ENCODE measurements at places on chromosomes 4 and X.
A peak's percentile ranks its signal among the peaks of the same experiment; 100 is the strongest.

DNA sequence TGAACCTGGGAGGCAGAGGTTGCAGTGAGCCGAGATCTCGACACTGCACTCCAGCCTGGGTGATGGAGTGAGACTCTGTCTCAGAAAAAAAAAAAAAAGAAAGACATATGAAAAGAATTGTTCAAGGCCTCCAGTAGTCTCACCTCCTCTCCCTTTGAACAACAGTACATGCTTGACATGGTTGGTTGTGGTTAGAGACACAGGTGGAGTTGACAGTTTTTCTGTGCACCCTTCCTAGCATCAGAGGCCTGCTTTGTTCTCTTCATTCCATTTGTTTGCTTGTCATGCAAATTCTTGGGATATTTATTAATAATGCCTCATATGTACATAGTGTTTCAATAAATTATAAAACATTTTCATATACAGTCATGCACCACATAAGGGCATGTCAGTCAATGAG lies 18.3 kb upstream of the PDCL2 start:
- DNase-seq: no peak

DNA sequence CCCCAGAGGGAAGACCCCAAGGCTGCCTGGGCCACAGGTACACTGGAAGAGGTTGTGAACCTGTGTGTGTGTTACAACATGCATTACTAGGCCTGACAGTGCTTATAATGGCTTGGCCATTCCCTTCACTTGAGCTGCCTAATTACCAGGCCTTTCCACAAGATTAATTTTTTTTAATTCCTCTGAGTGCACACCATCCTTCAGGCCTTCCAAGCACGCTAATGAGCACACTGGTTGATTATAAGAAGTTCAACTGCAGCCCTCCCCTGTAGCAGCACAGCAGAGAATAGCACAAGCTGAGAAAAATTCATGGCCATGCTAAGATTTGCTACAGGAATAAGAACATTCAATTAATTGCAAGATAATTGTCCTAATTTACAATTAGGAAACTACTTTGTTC lies 2.2 kb upstream of the SUPT20HL2 start:
- DNase-seq: no peak

DNA sequence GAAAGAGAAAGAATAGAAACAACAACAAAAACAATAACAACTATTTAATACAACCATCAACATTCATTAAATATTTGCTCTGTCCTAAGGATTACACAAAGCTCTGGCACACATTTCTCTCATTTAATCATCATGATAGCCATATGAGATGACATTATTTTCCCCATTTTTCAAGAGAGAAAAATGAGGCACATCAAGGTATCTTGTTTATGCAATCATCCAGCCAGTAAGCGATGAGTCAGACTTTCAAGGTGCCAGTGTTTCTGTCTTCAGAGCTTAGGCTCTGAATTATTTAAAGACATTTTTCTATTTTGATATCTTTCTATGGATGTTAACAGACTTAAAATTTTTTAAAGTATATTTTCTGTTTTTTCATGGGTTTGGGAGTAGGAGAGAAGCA lies 541.8 kb upstream of the SMIM31 start:
- no peak for DNase-seq

DNA sequence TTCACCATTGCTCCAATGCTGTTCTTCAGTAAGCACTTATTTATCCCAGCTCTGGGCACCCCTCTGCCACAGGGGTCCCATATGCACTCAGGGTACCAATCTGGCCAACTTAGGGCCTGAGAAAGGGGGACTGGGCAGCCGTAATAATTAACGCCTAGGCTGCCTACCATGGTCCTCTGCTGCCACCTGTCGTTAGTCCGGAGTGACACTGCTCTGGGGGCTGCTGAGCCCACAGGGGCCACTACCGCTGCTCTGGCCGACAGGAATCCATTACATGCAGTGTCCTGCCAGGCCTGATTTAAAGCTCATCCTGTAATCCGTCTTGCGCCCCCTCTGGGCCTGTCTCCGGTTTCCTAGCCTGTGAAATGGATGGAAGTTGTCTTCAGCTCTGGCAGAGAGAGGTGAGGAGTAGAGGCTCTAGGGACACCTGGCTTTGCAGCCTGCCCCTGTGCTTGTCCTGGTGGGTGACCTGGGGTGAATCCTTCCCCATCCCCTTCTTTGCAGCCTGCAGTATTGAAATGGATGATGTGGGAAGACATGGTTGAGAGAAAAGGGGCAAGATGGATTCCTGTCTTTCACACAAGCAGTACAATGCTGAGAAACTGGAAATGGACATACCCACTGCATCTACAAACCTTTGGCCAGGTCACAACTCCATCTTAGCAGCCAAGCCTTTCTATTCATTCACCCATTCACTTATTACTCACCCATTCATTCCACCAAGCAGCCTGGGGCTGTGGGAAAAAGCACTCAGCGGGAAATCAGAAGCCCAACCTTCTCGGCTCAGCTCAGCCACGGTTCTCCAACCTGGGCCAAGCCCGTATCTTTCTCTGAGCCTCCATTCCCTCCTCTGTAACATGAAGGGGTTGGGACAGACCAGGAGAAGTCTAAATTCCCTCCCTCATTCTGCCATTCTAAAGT lies 116.3 kb upstream of the NALF2 start:
- DNase-seq: no peak

DNA sequence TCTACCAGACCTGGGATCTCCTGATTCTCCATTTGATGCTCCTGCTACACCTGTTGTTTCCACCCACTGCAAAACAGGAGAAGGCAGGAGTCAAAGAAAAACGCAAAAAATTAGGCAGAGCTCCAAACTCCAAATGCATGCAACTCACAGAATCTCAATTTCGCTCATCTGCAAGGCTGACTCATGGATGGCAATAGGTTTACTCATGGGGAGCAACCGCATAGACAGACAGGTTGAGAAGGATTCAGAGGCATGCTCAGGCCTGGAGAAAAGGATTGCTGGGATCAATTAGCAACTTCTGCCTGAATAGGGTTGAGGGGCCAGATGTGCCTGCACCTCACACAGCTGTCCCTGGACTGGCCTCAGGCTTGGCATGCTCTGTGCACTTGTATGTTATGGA lies 231.0 kb downstream of the LDB2 start:
- DNase-seq: no peak

- DNase-seq: no peak
These were observed 11.5 kb downstream of the FBXW7 start for GRCh38 chr4:152524427-152524826.

DNA sequence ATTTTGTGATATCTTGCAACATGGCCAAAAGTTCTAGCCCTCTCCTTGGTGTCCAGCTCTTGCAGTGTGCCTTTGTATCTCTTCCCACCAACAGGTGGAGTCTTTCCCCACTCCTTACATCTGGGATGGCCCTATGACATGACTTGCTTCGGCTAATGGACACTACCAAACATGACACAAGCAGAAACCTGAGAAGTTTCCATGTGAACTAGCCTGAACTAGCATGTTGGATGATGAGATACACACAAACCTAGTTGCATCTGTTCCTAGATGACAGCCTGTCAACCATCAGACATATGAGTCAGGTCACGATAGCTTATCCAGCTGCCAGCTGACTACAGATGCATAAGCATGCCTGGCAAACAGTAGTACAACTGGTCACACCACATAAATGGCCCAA lies 207.5 kb upstream of the FTHL17 start:
- no peak for DNase-seq

DNA sequence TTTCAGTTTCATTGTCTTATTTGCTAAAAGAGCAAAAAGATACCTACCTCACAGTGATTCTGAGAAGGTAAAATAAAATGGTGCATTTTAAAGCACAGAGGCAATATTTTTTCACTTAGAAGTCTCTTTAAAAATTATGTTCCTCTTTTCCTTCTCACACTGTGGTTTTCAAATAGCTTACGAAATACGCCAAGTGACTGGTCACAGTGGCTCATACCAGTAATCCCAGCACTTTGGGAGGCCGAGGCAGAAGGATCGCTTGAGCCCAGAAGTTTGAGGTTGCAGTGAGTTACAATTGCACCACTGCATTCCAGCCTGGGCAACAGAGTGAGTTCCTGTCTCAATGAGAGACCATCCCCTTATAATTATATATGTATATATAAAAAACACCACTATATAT lies 372.6 kb downstream of the FBXO8 start:
- no peak for DNase-seq

DNA sequence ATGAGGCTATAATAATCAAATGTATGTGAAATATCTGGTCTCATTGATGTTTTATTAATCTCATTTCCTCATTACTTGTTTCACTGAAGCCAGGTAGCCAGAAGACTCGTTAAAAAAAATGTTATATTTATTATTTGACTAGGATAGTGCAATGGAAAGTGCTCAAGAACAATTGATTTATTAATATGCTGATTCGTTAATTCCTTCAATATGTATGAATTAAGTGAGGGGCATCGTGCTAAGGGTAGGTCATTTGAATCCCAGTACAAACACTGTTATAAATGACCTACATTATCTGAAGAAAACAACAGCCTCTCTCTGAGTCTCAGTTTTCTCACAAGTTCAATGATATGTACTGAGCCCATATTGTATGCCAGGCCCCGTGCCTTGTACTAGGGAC lies 214.2 kb upstream of the GPRIN3 start:
- no peak for DNase-seq

DNA sequence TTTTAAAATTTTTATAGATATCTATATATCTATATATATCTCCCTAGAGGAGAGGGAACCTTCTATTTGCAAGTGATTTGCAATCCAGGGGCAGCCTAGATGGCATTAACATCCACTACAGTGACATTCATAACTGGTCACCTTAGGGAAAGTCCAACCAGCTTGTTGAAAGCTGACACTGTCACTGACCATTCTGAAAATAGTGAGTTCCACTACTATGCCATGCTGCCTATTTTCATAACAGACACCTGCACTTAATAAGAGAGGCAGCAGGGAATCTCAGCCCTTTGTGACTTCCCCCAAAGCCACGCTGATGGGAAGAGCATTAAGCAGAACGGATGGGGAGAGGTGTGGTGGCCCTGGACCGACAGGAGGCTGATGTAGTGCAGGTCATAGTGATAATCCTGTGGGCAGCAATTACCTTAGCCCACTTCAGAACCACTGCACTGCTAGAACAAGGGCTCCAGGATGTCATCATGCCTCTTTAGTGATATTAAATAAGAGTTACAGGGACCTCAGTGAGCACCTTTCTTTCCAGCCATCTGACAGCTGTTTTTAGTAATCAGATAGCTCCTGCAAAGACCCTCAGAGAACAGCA lies 51.3 kb downstream of the GPRIN3 start:
- no peak for DNase-seq

DNA sequence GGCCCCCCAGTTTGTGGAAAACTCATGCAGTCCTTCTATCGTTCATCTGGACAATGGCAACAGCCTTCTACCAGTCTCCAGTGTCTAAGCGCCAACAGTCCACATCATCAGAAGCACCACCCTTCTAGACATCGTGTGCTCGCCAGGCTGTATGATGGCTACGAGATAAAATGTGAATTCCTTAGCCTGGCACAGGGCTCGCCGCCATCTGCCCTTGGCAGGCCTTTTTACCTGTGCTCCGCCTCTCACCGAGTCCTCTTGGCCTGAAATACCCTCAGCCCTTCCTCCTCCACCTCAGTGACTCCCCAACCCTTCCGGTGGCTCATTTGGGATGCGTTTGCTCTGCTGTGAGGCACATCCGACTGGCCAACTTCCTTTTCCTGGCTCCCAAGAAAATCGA lies 15.9 kb upstream of the STS start:
- DNase-seq: no peak

- DNase-seq: no peak
These were observed 58.8 kb downstream of the RHOH start for GRCh38 chr4:40255393-40256281.

DNA sequence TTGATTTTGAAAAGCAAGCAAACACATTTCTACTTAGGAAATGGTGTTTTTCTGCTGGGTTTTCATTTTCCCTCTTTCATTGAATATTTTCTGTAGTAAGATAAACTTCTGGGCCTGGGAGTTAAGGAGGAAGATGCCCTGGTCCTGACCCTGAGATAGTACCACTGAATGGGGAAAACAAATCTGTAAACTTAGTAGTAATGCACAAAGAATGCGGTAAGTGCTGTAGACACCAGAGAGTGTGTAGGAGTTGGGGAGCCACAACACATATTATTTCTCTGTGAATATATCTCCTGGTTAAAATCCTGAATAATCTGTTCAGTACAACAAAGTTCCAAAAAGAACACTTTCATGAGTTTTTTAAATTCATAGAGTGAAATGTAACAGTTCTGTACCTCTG lies 178.3 kb downstream of the MAPK10 start:
- no peak for DNase-seq

GRCh38 chrX:47814851-47815250 lies 21.9 kb upstream of the ZNF81 start:
- DNase-seq: no peak

GRCh38 chrX:1537031-1537715 lies at the start of gene P2RY8:
Gene P2RY8, minus strand, starts transcription at chrX:1537185. Its CDS starts 70,627 bp downstream, at chrX:1466558.
- DNase-seq: peak; percentile 19

- no peak for DNase-seq
These were observed 87.8 kb downstream of the SPRY1 start for GRCh38 chr4:123484291-123484926.

DNA sequence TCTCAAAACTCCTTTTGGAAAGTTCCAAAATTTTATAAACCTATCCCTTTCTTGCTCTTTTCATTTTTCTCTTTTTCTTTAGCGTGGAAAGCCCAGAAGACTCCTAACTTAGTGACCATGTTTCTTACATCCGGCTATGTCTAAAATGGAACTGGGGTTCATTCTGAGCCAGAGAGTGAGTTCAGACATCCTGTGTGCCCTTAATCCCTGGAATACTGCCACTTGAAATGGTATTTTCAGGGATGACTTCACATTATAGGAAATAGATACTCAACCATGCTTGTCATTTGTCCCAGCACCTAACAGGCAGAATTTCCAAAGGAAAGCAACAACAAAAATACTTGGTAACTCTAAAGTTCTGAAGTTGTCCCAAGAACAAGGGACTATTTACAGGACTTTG lies 379.6 kb downstream of the ARHGAP24 start:
- DNase-seq: no peak

GRCh38 chrX:140918398-140919038 lies 83.9 kb upstream of the SPANXB1 start:
- peak; percentile 26 for DNase-seq

GRCh38 chr4:6942238-6942800 lies 32.7 kb downstream of the TBC1D14 start:
- no peak for DNase-seq

DNA sequence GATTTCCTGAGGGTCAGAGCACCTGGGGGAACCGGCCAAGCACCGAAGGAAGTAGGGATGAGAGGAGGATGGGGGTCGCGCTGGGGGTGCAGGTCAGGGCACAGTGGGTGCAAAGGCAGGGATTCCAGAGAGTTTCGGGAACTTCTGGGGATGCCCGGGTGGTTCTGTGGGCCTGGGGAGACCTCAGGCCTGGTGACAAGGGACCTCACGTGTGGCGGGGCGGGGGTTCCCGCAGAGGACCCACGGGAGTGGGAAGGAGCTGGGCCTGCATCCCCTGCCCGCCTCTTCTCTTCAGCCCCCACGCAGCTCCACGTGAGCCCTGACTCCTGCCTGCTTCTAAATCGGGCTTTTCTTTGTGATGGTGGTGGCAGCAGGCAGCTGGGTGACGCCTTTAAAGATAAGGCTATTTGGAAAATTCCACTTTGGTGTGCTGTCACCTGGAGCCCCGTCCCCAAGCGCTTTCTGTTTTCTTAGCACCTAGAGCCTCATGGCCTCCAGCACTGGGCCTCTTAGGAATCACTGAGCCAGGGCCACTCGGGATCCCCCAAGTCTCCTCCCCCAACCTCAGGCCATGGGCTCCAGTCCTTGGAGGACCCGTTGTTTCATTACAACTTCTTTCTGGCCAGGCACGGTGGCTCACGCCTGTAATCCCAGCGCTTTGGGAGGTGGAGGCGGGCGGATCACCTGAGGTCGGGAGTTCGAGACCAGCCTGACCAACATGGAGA lies 7.1 kb upstream of the TBC1D14 start:
- no peak for DNase-seq
